ENCODE measurements at places on chromosomes 1 and 21. TPM values are rescaled to one million over a fixed set of nuclear protein-coding genes. Genes with fewer than 3 reads are reported as not detected.
A peak's percentile ranks its signal among the peaks of the same experiment; 100 is the strongest.

DNA sequence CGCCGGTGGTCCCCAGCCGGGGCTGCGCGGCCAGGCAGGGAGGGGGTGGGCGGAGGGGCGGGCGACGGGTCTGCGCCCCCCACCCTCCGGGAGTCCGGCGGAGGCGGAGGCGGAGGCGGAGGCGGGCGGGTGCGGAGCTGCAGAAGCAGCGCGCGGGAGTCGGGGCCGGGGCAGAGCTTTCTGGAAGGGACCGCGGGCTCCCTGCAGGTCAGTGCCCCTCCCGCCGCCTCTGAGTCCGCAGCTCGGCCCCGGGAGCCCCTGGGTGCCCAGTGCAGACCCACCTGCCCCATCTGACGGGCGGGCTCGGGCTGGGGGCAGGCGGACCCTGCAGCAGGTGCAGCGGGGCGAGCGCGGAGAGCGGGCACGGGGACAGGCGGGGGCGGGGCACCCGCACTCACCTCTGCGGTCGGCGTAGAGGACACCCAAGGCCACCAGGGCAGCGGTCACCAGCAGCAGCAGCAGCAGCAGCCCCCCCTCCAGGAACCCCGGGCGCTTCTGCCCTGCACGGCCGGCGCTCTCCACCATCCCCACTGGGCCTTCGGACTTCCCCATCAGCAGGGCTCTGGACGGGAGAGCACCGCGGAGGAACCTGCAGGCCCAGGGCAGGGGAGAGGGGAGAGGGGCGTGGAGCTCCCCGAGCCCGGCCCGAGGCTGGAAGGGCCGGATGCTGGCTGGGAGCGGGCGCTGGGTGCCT lies 3.7 kb downstream of the MMEL1 start:
- no peak for DNase-seq
- no peaks in the 10 kb centered on the region for H3K36me3 ChIP-seq
- H3K27ac ChIP-seq = no peak overlapping the region
- H3K4me1 ChIP-seq = no peaks in the 10 kb centered on the region
- H3K27me3 ChIP-seq = peaks cover 54% of the 10 kb centered on the region
- H3K4me3 ChIP-seq = no peak overlapping the region

DNA sequence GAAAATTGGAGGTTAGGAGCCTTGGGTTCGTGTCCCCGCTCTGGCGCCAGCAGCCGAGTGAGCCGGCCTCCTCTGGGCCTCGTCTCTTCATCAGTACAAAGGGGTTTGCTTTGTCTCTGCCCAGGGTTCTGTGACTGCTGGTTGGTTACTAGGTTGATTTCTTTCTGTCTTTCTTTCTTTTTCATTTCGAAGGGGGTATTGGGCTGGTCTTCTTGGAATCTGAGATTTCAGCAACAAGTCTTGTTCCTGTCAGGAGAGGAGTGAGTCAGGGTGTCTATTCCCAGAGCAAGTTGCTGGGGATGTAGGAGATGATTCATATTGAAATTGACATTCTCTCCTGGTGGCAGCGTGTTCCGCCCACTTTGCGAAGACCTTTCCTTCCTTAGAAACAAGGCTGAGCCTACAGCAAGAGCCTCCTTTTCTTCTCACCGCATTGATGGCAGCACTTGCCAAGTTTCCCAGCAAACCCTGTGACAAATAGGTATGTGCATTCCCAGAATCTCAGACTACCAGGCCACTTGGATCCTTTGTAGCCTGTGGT lies 79.2 kb downstream of the MAN1C1 start:
- peak overlapping the region; percentile 97 for H3K27ac ChIP-seq
- H3K4me3 ChIP-seq = peak overlapping the region; percentile 47
- no peaks in the 10 kb centered on the region for H3K27me3 ChIP-seq
- H3K4me1 ChIP-seq = peaks cover 71% of the 10 kb centered on the region
- no peak for DNase-seq

- peaks cover 86% of the 10 kb centered on the region for H3K4me1 ChIP-seq
- H3K27me3 ChIP-seq = no peaks in the 10 kb centered on the region
- no peaks in the 10 kb centered on the region for H3K36me3 ChIP-seq
- H3K4me3 ChIP-seq = no peak overlapping the region
Observed at GRCh38 chr1:115136706-115137105, 47.4 kb upstream of the TSPAN2 start.

SPATA1 gene
- total RNA-seq = 1.0 TPM
